ENCODE measurements at places on chromosomes 2 and 18.

DNA sequence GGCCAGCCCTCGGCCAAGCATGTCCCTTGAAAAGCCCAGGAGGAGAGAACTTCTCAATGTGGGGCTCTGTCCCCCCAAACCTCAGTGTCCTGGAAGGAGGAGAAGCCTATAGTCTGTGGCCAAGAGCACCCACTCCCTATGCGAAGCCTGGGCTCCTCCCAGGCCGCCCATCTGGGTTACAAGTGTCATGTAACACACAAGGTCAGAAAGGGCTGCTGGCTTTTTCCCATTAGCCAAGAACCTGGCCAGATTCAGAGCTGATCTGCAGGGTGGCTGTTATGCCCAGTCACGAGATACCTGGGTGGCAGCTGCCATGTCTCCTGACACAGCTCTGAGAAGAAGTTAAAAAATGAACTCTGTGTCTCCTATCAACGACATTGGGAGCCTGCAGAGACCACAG lies 170.7 kb downstream of the TNS1 start:
- no peak for DNase-seq

DNA sequence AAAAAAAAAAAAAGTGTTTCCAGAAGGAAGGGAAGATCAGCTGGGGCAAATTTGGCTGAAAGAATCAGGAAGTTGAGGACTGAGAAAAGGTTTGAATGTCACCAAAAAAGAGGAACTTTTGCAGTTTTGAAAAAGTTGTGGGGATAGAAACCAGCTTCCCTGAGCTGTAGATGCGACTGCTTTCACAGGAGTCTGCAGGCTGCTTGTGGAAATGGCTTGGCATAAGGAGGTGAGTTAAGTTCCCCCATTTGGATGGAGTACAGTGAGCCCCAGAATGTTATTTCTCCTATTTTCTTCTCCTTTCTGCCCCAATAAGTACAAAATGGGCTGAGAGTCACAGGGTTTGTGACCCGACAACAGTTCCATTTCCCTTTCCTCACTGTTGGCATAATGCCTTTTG lies 16.5 kb upstream of the ME2 start:
- DNase-seq = no peak

DNA sequence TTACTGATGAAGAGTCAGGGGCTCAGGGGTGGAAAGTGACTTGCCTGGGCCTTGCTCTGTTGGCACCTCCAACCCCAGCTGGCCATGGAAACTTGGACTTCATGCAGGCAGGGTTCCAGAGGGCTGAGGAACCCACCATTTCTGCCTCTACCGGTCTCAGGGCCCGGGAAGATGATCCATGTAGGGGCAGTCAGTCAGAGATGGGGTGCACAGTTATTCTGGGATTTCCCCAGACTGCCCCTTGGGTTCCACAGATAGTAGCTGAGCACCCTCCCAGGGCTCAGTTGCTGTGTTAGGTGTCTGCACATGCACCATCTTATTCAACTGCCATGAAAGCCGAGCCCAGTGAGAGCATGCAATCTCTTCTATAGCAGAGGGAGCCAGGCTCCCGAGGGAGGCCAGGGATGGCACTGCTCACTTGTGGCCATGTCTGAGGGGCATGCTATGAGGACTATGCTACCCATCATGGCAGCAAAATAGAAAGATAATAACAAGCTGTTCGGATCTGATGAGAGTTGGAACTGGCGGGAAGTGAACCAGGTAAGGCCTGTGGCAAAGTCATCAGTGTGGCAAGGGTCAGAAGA lies 37.3 kb downstream of the RHOB start:
- no peak for DNase-seq

DNA sequence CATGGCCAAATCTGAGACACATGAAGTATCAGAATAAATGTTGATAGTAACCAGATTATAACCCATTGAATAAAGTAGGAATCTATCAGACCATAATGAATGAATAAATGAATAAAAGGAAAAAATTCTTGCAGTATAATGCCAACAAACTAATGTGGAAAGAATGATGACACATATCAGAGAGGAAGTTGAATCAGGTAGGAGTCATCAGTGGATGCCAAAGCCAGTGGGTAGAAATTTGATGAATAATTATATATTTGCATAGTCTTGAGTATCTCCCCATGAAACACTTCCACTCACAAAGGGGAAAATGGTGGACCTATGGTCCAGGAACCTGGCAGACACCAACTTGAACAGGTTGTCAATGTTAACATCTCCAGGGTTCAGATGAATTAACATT lies 68.6 kb downstream of the GALNT3 start:
- no peak for DNase-seq

DNA sequence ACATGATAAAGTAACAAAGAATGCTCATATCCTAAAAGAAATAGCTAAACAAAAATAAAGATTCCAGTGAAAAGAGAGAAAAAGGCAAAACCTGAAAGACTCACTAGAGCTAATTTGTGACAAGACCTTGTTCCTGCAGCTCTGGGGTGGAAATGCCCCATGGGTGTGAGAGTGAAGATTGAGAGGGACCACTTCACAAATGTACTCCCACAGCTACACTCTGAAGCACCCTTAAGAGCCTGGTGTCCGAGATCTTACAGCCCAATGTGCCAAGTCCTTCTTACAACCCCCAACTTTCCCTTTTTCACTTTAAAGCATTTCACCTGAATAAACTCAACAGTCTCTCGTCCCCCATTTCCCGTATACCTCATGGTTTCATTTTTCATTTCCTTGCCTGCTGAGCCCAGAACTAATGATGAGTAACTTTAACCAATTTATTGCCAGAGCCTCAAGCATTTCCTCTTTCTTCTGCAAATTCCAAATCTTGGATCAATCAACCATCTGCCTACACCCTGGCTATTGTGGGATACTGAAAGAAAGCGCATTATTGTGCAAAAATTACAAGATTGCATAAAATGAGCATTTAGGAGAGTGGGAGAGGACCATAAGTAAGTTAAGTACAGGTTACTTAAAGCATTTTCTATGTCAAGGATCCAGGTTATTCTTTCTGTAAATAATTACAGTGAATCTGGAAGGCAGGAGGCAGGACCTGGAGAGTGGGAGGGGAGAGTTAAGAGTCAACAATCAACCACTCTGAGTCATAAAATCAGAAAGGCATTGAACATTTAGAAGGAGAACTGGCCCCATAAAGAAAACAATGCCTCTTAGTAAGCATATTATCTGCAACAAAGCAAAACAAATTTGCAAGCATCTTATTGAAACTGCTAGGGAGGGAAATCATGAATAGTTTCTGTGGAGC lies 804.4 kb upstream of the CELF4 start:
- DNase-seq = no peak

GRCh38 chr2:31337197-31337596 lies 77.3 kb downstream of the XDH start:
- DNase-seq = no peak

Data from activated CD4-positive, alpha-beta T cell treated with anti-CD3 and anti-CD28 coated beads for 4 hours (primary cell).